Activated T-cell treated with anti-CD3 and anti-CD28 coated beads, Interleukin-2, amount 50 U/mL, for 24 hours (primary cell): ENCODE measurements at places on chromosomes 11 and 22.
A peak's percentile ranks its signal among the peaks of the same experiment; 100 is the strongest.

DNA sequence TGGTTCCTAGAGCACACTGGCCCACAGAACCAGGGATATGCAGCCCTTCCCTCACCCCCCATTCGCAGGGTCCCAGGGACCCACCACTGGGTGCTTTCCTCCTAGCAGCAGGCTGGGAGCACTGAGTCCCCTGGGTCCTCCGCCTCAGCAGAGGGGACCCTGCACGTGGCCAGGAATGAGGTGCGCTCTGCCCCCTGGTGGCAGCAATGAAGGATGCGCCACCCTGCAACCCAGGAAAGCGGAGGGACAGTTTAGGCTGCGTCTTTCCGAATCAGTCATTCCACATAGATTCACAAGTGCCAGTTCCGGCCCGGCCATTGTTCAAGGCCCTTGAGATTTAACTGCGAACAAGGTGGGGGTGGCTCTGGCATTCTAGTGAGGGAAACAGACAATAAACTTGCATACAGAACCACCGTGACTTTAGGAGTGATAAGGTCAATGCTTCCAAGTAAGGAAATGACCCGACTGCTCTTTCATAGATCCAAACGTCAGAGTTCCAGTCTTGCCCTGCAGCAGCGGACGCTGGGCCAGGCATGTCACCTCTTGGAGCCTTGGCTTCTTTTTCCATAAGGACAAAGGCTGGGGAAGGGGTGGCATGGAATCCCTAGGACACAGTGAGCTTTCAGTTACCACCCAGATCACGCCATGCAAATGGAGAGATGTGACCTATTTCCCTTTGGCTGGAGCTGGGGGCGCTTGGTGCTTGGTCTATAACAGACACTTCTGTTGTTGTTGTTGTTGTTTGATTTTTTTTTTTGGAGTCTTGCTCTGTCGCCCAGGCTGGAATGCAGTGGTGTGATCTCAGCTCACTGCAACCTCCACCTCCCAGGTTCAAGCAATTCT, 7.7 kb downstream of the RIN1 start:
- DNase-seq: peak; percentile 91

DNA sequence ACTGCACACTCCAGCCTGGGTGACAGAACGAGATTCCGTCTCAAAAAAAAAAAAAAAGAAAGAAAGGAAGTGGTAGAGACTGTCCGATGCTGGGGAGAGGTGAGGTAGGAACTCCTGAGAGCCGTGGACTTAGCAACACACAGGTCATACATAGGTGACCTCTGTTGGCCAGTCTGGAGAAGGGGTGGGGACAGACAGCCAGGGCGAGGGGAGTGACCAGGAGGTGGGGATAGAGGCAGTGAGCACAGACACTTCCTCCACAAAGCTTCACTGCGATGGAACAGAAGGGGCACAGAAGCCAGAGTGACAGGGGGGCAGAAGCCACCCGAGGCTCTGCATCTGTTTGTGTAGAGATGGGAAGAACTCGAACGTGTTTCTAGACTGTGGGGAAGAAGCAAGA, 47.1 kb downstream of the MYH9 start:
- DNase-seq: no peak

DNA sequence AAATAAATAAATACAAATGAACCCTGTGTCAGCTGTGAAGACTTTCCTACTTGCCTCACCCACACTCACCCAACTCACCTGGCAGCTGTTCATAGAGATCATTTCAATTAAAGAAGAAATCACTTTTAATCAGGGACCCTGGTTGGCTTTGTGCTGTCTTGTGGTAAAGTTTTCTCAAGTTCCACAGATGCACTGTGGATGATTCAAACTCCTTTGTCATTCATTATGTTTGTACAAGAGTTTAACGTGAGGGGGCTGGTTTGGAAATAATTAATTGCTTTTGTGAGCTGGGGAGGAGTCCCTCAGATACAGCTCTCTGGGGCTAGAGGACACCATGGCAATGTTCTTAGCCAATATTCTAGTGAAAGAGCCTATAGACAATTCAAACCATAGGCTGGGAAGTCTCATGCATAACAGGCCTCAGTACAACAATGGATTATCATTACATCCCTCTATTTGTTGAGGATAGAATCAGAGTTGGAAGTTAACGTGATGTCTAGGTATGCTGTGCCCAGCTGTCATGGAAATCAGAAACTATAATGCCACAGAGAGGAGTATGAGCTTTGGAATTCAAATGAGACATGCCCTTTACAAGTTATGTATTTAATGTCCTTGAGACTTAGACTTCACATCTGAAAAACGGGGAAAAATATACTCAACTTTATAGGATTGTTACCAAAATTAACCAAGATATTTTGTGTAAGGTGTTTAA, 698.5 kb downstream of the KCNA4 start:
- DNase-seq: no peak

DNA sequence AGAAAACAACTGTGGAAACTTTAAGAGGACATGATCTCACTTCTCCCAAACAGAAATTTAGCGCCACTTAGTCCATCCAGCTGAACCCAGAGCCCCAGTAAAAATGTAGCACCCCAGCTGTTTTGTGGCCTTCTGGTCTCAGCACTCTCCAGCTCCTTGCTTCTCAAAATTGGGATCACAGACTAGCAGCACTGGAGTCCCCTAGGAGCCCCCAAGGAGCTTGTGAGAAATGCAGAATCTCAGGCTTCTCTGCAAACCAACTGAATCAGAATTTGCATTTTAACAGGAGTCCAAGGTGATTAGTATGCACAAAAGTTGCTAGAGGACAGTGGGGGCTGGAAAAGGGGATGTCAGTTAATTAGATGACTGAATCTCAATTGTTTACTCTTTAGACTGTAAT, 89.8 kb upstream of the FIBIN start:
- no peak for DNase-seq

DNA sequence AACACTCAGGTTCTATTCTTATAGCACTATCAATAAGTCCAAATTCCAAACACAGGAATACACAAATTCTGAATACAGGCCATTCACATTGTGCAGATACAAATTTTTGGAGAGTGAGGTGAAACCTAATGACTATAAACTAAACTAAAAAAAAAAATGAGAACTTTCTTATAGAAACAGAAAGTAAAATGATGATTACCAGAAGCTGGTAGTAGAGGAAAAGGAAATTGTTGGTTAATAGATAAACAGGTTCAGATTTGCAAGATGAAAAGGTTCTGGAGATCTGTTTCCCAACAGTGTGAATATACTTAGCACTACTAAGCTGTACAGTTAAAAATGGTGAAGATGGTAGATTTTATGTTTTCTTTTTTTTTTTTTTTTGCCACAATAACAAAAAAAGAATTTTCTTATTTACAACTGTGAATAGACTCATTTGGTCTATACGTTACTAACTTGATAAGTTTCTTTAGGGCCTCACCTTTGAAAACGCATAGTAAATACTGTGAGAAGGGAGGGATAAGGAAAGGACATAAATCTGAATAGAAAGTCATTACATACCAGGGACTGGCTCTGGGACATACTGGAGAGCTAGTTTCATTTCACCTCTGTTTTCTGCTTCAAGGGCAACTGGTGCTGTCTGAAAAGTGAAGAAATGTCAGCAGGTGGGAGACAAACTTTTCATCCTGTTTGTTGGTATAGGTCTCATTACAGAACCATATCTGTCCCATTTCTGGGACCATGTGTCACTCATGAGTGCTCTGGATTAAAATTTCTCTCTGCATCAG, 14.2 kb upstream of the CCDC89 start:
- DNase-seq: no peak

GRCh38 chr11:34263441-34264091, 94.2 kb downstream of the ABTB2 start:
- no peak for DNase-seq
